ENCODE measurements at places on chromosomes 5 and 9.

GRCh38 chr9:134162926-134163370, 1.4 kb downstream of the RNU6ATAC start:
- DNase-seq, result no peak

GRCh38 chr5:643351-643801, 31.2 kb downstream of the CEP72 start:
- DNase-seq, result no peak

- DNase-seq, result no peak
These were observed 94.2 kb downstream of the AGTPBP1 start for GRCh38 chr9:85647571-85647970.

DNA sequence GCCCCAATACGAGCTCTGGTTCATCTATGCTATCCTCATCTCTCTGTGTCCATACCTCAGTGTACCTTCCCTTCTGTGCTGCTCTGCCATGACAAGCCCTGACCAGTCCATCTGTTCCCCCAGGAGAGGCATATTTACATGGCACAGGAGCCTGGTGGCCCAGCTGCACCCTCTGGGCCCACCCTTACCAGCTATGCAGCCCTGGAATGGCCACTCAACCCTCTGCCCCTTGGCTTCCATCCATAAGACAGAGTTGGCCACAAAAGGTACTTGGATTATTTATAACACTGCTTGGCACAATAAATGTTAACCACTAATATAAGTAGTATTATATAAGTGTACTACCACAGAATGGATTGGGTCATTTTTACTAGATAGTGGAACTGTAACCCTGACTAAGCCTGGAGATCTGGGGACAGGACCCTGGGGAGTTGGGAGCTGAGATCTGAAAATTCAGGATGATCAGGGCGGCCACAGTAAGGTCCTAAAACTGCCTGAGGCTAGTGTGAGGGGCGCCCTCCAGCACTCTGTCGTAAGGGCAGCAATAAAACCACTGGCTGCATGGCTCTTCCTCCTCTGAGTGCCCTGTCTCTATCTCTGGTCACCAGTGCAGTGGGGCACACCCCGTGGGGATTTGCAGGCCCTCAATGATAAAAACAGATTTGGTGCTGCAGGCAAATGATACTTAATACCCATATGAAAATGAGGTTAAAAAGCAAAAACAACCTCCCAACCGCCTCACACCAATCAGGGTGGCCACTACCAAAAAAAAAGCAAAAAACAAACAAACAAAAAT, 65.8 kb downstream of the SEMA4D start:
- no peak for DNase-seq

GRCh38 chr9:33795819-33796218, 458 bp downstream of the PRSS3 start:
- DNase-seq, result no peak

DNA sequence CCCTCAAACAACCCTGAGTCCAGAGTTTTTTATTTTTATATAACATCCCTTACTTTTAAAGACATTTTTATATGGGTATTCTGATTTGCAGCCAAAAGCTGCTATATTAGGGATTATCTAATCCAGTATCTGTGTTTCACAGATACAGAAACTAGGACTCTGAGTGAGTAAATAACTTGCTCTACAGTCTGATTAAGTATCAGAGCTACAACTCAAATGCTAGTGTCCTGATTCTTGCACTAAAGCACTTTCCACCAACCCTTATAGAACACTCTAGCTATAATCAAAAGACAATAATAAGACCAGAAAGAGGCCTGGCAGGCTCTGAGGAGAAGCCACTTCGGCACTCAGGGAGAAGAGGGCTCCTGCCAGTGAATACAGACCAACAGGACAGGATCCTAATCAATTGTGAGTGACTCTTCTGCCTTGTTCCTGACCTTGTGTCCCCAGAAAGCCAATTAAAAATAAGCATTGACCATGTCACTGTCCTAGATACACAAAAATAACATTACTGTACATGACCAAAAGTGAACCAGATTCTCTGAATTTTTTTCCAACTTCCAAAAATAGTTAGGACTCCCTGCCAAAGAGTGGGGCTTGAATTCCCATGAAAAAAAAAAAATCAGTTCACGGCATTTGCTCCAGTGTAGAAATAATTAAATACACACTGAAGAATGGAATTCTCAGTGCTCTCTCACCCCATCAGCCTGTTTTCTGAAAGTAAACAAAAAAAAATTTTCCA, 63.6 kb upstream of the MAP3K1 start:
- DNase-seq, result no peak

GRCh38 chr5:142156839-142157463, 48.4 kb downstream of the NDFIP1 start:
- DNase-seq, result no peak

GRCh38 chr5:133460172-133460758, 152.1 kb downstream of the FSTL4 start:
- no peak for DNase-seq

GRCh38 chr9:90860382-90860781, 58.8 kb downstream of the SYK start:
- DNase-seq, result no peak

- no peak for DNase-seq
These were observed 1.0 kb upstream of the TSC1 start for GRCh38 chr9:132945186-132946130.

DNA sequence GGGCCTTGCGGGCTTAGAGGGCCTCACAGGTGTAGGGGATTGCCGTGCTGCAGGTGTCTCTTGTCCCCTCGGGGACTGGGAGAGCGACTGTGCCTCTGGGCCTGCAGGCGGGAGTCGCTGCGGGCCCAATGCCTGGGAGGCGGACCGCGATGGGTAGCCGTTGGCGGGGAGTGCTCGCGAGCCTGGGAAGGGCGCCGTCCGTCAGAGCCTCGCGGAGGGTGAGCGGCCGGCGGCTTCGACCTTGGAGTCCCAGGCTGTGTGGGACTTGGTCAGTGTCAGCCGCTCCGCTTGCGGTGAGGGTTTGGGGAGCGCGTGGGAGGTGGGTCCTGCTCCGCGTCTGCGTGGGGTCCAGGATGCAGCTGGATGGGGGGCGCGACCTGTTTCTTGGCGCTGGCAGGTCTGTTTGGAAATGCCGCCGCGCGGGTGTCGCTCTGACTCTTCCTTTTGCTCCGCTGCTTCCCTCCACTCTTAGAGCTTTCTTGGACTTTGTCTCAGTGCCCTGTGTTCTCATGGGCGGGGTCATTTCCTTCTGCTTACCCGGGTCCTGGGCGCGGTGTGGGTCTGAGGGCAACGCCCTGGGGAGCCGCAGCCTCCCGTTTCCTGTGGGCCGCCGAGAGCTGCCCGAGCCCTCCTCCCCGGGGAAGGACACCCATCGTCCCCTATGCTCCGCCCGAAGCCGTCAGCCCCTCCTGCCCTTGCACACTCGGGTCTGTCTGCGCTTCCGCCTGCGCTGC, 88.9 kb upstream of the CACNA1B start:
- no peak for DNase-seq

DNA sequence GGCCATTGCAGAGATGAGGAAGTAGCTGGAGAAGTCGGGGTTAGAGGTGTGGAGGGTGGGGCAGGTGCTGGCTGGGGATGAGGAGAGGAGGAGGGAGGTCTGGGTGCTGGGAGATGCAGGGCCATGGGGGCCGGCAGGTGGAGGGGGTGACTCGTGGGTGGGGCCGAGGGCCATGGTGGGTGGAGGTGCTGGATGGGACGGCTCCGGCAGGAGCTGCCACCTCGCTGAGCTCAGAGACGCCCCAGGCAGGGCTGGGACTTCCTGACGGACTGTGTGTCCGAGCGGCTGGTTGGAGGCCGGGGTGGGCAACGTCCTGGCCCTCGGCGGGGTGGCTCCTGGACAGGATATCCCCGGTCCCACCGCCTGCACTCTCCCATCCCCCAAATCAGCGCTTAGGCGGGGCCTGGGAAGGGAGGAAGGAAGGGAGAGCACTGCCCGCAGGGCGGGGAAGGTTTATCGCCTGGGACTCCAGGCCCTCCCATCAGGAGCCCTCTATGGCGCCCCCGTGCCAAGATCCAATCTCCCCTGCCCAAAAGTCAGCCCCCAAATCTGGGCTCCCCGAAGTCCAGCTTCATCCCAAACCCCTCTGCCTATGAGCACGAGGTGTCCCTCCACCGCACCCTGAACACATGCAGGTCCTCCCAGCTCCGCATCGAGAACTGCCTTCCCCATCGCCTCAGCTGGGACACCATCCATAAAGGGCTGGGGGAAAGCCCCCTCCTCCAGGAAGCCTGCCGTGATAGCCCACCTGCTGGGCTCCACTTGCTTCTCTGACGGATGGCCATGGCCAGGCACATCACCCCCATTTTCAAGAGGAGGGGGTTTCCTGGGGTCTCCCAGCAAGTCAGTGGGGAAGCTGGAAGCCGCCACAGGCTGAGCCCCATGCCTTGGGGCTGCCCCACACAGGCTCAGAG, 58.3 kb upstream of the NOTCH1 start:
- no peak for DNase-seq

- no peak for DNase-seq
These were observed 189.8 kb downstream of the ELAVL2 start for GRCh38 chr9:23636199-23636598.

DNA sequence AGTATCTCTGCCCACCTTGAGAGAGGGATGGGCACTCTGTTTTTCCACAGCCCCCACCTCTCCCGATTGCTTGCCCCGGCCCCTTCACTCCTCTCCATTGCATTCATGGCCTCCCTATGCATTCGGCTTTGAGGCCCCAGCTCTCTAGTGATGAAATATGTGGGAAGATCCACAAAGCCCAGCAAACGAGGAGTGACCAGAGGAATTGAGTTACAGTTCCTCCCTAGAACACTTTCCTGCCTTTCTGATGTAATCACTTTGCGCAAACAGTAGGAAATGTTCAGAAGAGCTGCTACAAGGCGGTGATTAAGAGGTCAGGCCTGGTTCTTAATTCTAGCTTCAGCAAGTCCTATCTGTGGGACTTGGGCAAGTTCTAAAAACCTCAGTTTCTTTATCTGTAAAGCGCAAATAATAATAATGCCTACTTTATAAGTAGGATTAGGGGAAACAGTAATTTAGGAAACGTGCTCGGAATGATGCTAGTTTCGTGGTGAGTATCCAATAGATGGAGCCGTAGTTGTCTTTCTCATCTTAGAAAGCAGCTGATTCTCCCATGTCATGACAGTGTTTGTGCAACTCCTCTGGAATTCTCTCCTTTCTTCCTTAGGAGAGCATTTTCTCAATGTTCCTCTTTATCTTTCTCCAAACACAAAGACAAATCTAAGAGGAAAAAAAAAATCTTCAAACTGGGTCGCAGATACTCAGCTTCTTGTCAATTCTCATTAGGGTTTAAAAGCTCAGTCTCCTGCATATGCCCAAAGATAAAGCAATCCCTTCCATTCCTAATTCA, 99.5 kb upstream of the MSX2 start:
- DNase-seq, result no peak

DNA sequence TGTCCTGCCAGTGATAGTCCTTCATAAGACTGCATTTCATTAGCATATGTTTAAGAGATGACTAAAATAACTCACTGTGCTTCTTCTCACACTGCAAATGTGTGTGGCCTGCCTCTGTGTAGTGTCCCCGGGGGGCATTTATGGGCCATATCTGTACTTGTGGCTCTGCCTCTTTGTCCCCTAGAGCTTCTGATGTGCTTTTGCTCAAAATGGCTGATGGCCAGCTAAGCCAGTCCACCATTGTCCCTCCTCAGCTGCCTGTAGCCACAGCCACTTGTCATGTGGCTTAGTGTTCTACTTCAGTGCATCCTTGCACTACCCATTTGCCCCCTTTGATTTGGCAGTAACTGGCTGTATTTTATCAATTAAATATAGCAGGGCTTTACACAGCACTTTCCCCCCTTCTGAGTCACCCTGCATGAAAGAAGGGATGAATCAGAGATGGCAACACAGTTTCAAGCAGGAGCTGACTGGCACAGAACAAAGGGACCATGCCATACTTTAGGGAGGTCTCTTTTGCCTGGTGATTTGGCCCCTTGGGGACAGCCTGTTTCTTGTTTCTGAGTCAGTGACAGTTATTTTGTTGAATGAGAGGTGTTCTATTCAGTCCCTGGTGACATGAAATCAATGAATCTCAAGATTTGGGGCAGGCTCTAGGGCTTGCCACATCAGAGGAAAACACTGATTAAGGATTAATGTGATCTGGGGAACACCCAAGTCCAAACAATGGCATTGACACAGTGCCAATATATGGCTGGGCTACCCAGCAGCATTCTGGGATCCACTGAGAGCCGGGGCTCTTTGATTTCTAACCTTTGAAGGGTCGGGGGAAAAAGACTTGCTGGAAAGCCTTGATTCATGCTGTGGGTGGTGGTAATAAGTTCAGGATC, 245.5 kb downstream of the SMARCA2 start:
- peak; percentile 56 for DNase-seq

GRCh38 chr9:115849679-115850412, 303.7 kb upstream of the PAPPA start:
- peak; percentile 41 for DNase-seq

GRCh38 chr9:75150512-75150911, 62.2 kb downstream of the OSTF1 start:
- no peak for DNase-seq

DNA sequence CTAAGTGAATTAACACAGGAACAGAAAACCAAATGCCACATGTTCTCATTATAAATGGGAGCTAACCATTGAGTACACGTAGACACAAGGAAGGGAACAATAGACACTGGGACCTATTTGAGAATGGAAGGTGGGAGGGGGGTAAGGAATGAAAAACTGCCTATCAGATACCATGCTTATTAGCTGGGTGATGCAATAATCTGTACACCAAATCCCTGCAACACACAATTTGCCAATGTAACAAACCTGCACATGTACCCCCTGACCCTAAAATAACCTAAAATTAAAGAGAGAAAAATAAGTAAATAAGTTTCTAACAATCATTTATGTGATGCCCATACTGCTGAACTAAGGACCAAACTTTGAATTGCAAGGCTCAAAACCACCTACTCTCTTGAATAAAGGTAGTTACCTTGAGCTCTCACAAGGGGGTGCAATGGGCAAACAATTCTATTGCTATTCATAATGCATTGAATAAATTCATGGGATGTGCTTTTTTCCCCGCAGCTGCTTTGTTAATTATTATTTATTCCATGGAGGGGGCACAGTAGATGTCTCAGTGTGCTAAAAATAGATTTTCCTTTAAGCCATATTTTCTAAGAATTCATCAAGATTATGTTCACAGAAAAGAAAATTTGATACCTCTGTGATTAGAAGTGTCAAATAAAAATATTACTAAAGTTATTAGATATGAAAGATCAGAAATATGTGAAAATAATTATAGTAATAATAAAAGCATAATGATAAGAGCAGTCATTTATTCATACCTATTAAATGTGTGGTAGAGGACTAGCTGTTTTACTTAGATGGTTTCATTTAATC, 76.2 kb upstream of the PTPN3 start:
- DNase-seq, result peak; percentile 76

GRCh38 chr5:143882520-143882919, 70.6 kb downstream of the HMHB1 start:
- DNase-seq, result peak; percentile 14

- no peak for DNase-seq
These were observed 77.5 kb upstream of the PLPP6 start for GRCh38 chr9:4584636-4585035.
